ENCODE measurements at places on chromosomes 2 and 18.

DNA sequence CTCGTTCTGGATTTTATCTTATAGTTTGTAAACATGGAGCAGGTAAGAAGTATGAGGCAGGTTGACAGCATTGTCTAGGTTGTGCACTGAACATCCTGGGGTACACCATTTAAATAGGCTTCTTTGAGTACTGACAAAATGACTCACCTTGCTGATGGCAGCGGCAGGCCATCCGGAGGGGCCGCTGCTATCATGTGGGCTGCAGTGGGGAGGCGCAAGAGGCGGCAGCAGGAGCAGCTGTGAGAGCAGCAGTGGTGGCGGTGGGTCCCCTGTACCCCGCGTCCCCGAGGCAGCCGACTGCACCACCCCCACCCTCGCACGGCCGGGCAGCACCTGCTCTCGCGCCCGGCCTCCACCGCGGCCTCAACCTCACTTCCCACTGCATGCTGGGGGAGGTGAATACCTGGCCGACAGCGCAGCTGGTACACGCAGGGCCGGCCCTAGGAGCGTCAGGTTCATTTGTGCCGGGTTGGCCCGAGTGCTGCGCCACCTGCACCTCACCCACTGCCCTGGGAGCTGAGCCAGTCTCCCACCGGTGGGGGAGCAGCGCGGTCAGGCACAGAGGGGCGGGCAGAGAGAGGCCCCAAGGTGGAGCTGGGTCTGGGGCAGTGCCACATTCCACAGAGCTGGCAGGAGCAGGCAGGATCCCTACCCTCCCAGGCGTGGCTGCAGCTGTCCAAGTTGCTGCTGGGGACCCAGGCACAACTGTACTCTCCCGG, 154.5 kb upstream of the RBMS1 start:
- no peak for DNase-seq

DNA sequence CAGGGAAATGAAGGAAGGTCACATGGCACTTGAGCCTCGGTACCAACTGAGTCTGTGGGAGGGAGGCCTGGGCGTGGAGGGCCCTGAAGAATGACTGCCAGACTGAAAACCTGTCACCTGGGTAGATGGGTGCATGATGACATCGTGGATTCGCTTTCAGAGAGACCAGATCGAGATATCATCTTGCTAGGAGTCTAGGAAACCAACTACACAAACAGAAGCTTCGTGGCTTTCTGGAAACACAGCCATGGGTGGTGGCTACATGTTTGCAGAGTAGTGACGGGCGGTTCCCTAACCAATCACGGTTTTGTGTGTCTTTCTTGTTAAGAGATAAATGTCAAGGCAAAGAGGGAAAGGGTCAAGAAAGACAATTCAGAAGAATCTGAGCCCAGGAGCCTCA, 155.0 kb downstream of the EIPR1 start:
- peak; percentile 80 for DNase-seq

GRCh38 chr2:128558895-128559532, 240.3 kb upstream of the HS6ST1 start:
- no peak for DNase-seq

DNA sequence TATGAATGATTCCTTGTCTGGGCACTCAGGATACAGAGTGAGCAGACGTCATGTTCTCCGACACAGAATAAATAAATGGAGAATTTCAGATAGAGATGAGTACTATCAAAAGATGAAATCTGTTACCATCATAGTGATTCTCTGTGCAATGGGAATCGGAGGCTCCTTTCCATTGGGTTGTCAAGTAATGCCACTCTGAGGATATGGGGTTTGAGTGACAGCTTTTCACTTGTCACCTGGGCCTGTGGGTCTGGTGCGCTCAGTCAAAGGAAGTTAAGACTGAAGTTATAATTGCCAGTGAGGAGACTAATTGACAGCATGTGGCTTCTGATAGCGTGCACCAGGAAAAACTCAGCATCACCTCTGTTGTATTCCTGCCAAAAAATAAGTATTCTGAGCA, 387.2 kb downstream of the SOX11 start:
- no peak for DNase-seq

DNA sequence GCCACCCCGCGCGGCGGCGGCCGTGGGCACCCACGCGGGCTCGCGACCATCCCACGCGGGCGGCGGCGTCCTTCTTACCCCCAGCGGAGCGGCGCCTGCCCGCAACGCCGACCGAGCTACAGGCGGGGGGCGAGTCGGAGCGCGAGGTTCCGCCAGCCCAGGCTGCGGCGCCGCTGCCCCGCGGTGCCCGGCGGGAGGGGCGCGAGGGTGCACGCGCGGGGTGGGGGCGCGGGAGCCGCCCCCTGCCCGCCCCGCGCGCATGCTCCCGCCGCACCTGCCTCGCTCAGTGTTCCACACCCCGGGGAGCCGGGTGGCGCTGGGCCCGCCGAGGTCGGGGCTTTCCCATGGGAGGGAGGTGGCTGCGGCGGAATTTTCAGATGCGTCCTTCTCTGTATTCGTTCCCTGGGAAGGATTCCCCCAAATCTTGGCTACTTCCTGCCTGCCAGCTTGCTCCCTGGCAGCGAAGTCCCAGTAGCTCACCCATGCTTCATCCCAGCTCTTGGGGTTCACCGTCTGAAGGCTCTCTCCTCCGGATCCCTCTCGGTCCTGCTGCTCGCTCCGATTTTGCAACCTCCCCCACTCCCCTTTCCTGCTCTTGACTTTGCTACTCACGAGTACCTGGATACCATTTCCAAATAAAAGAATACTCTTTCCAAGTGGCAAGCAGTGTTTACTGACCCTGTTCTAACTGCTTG, at the start of gene L3MBTL4:
TSS of gene L3MBTL4 (minus strand) at position 189 of the 695 bp plus-strand sequence. CDS start 103,286 bp downstream, outside the sequence.
- DNase-seq: no peak

DNA sequence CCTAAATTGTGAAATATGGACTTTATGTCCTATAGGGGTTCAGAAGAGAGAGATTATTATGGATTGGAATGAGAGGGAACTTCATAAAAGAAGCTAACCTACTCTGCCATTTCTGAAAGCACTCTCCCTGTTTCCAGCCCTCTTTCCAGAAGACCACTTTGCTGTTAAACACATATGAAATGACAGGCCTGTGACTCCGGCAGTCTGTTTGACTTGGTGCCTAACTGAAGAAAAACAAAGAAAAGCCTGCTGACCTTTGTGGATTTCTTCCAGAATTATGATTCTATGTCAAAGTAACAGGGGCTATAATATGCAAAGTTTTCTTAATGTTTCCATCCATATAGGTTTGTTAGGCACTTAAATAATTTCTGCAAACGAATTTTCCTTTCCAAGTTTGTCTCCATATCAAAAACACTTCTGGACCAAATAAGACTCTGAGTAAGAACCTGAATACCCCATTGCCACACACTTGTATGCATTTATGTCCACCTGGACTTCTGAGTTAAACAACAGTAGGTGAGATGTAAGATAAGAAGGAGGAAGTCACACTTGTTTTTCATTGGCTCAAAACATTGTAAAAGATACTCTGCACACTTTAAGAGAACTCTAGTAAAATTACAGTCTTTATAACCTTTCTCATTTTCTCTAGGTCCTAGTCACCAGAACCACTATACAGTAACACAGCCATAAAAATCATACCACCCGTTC, 111.7 kb downstream of the PIEZO2 start:
- no peak for DNase-seq
